ENCODE measurements at places on chromosomes 16 and 17. TPM values are rescaled to one million over a fixed set of nuclear protein-coding genes. Genes with fewer than 3 reads are reported as not detected.

The CTRB1 gene
- not detected for total RNA-seq

The TVP23A gene
- not detected for total RNA-seq

The PIGW gene
- 8.6 TPM for total RNA-seq

DNA sequence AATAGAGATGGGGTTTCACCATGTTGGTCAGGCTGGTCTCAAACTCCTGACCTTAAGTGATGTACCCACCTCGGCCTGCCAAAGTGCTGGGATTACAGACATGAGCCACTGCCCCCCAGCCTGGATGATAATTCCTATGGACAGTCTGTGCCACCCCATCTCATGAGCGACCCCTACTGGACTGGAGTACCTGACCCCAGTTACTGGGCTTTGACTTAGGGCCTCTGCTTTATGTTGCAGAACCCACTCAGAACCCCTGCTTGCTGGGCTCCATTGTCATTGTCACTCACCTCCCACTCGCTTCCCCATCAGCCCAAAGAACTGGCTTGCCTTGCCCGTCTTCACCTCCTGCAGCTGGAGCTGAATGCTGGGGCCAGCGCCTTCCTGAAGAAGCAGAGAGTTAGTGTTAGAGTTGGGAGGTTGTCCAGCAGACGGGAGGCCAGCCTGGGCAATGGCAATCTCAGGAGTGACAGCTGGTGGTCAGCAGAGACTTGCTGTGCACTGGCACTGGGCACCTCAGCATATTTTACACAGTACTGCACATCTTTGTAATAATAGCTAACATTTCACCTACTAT, 4.0 kb downstream of the TAC4 start:
- no peak for DNase-seq

- no peak for DNase-seq
Measured at GRCh38 chr16:54180421-54181359, 105.9 kb downstream of the IRX3 start.

- DNase-seq, result no peak
Measured at GRCh38 chr16:85948138-85948509, 49.2 kb downstream of the IRF8 start.

DNA sequence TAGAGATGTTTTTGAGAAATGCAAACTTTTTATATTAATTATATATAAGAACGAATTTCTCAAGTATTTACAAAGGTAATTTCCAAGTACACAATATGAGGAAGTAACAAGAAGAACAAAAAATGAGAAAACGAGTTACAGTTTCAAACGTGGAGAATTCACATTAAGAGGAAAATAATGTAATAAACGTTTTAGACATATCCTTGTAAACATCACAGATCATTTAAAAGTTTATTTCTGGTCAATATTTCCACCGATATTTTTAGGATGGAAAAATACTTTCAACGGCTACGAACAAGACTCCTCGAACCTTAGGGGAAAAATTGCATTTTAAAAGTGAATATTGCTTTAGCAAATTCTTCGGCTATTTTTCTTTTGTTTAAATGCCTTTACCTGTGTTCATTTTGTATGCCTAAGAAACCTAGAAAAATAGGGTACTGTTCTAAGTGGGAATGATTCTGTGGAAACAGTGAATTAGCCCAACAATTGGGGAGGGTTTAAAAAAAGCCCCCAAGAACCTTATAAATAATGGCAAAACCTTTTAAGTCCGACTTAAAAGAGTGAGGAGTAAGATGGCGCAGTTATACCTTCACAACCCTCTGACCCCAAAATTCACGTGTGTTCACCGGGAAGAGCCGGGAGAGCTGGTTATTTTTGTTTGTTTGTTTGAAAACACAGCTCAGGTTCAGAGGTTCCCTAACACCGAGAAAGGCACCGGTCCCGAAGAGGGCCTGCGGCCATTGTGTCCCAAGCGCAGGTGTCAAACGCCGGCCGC, 3.3 kb downstream of the HNF1B start:
- no peak for DNase-seq

GRCh38 chr16:81778231-81778630, 860 bp upstream of the PLCG2 start:
- DNase-seq, result no peak

DNA sequence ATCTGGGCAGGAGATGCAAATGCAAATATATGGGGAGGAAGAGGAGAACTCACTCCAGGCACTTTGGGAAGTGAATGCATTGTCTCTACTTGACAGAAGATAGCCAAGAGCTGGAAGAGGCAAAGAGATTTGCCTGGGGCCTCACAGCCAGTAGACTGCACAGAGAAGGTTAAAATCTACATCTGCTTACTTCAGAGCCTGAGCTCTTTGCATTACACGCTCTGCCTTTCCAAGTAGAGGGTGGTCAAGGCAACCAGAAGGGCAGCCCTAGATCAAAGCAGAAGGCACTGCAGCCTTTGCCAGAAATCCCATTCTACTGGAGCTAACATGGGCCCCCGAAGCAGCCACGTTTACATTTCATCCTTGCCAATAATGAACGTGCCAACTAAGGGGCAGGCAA, 407.2 kb upstream of the CCL2 start:
- DNase-seq, result no peak

The NOL3 gene
- total RNA-seq, result 8.4 TPM

The CCL1 gene
- total RNA-seq, result not detected

DNA sequence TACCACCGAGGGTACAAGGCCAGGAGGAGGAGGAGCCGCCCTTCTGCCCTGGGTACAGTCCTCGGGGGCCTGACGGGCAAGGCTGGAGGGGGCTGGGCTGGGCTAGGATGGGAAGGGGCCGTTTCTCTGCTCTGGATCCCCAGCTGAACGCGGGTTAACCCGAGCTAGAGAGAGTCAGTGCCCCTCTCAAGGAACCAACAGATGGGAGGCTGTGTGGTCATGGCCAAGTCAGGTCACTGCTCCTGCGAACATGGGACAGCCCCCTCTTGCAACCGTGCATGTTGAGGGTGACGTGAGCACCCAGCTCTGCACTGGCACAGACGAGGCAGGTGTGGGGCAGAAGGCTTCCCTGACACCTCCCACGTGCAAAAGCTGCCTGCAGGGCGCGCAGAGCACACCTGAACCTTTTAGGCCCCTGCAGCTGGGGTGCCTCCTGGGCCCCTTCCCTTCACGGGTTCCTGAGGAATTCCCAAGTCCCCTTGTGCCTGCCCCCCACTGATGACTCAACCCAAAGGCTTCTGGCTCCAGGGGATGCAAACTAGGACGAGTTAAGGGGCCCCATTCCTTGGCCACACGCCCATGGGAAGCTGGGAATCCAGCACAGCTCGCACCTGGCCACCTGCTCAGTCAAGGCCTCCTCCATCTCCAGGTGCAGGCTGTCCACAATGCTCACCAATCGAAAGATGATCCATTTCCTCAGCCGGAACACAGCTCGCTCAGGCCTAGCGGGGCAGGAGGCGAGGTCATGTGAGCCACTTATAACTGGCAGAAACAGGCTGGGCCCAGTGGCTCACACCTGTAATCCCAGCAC, 6.3 kb downstream of the MYBBP1A start:
- DNase-seq, result no peak

DNA sequence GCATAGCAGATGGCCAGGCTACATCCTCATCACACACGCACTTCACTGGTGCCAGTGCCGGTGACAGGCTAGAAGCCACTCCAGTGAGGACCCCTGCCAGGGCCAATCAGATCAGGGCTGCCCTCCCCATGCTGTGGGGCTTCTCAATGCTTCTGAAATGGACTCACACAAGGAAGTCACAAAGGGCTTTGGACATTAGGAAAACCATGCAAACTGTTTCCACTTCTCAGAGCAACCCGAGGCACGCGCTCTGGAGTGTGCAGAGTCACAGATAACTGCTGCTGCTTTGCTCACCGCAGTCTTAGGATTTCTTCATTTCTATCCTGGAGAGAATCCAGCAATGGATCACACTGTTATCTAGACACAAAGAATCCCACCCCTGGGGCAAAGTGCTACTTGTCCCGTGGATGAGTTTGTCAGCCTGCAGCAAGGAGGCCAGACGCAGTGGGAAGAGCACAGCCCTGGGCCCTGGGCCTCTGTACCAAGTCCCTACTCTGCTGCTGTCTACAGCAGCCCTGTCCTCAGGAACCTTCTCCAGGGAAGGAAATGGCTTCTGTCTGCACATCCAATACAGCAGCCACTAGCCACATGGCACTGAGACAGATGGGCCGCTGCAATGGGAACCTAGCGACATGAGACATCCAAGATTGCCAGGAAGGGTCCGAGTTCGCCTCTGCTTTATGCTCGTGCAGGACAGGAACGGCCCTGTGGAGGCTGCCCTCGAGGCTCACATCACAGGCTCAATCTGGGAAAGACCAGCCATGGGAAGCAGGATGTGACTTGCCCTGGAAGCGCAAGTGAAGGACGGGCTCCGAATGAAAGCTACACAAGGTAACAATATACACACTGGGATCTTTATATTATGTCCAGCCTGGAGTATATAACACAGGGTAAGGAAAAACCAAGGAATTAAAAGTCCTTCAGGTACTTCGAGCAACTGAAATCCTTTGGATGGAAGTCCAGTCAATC, 169.3 kb downstream of the ZFHX3 start:
- no peak for DNase-seq

DNA sequence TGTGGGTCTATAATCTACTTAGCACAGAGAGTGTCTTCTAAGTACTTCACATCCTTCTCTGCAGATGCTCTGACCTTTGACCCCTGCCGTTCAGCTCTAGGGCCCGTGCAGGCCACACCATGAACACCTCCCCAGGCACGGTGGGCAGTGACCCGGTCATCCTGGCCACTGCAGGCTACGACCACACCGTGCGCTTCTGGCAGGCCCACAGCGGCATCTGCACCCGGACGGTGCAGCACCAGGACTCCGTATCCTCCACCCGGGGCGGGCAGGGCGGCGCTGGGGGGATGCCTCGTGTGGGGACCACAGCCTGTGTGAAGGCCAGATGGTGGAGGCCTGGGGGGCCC, 686 bp downstream of the MLST8 start:
- DNase-seq, result no peak

The MGAT5B gene
- 9.1 TPM for total RNA-seq

The PPP1R27 gene
- total RNA-seq, result not detected

DNA sequence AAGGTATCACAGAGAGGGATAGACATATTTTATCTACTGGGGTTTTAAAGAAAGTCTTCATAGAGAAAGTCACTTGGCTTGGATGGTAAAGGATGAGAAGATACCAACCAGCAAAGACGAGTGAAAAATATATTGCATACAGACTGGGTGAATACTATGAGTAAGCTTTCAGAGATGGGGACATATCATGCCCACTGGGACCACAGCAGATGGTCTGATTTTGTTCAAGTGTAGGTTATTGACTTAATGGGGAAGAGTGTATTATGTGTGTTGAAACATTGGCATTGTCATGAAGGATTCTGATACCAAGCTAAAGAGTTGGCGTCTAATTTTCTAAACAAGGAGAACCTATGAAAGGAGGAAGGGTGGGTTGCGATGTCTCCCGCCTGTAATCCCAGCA, 13.8 kb upstream of the MMD start:
- DNase-seq, result no peak

DNA sequence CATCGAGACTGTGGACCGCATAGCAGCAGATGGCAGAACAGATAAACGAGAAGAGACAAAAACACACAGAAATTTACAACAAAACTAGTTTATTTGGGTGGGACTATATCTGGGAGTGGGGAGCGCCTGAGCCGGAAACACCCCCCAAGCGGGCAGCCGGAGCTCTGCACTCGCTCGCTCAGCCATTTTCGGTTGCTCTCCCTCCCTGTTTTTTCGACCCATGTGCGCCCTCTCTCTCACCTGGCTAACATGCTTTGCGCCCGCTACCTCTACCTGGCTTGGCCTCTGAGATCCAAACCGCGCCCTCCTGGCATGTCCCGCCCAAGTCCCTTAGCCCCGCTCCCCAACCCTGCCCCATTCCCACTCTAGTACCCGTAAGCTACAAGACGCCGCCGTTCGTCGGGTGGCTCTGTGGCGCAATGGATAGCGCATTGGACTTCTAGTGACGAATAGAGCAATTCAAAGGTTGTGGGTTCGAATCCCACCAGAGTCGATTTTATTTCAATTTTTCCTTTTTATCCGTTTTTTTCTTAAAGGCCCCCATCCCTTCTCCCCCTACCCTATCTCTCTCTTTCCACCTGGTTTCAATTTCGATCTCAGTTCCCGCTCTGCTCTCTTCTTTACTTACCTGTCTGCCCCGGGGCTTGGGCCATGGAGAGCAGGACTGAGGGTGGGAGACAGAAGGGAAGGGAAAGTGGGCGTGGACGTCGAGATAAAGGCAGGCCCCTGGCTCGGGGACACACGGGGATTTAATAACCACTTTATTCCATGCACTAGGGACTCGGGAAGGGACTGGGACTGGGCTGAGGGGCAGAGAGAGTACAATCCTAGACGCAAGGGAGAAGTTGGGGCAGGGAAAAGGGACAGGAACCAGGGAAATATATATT, 2.4 kb upstream of the ALOXE3 start:
- DNase-seq, result peak; percentile 31

- no peak for DNase-seq
Measured at GRCh38 chr16:17469011-17469740, 1.6 kb downstream of the XYLT1 start.

The KRTAP9-2 gene
- total RNA-seq, result not detected

DNA sequence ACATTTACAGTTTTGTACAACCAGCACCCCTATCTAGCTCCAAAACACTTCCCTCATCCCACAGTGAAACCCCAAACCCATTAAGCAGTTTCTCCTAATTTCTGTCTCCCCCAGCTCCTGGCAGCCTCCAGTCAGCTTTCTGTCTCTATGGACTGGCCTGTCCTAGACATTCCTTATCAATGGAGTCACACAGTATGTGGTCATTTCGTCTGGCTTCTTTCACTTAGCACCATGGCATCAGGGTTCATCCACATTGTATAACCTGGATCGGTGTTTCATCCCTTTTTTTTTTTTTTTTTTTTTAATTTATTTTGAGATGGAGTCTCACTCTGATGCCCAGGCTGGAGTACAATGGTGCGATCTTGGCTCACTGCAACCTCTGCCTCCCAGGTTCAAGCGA, 68.5 kb downstream of the ZDHHC7 start:
- DNase-seq, result no peak

DNA sequence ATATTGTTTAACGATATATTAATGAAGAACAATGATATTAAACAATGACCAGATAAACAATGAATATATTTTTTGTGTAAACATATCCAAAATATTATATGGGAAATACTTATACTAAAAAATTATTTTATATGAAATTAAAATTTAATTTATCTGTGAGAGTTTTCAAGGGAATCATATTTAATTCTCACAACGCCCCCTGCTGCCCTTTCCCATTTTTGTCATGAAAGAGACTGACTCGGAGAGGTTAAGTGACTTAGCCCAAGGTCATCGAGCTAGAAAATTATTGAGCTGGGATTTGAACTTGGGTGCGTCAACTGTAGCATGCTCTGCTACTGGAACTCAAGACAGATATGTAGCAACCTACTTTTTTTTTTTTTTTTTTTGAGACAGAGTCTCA, 7.2 kb upstream of the MYCBPAP start:
- DNase-seq, result no peak

DNA sequence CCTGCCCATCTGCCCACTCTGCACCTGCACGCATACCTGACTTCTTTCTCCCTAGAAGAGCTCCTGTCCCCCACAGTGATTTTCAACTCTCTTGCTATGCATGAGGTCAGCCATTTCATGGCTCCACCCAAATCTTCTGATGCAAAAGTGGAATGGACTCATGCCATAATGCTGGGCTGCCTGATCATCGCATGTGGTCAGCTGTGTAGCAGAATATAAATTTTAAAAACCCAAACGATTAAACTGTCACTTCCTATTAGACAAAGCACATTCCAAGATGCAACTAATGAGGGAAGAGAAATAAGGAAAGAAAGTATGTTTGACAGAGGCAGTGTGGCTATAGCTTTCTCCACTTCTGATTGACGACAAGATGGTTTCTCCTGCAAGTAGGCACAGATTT, 26.1 kb downstream of the GRIN2A start:
- DNase-seq, result no peak

The SMPD3 gene
- not detected for total RNA-seq
